Activated naive CD4-positive, alpha-beta T cell treated with anti-CD3 and anti-CD28 coated beads, Interleukin-2, amount 50 U/mL, for 72 hours (primary cell): ENCODE measurements at places on chromosomes 13 and 19. TPM values are rescaled to one million over a fixed set of nuclear protein-coding genes. Genes with fewer than 3 reads are reported as not detected.

GRCh38 chr13:77042566-77043177 lies 15.7 kb upstream of the FBXL3 start:
- DNase-seq = no peak

DNA sequence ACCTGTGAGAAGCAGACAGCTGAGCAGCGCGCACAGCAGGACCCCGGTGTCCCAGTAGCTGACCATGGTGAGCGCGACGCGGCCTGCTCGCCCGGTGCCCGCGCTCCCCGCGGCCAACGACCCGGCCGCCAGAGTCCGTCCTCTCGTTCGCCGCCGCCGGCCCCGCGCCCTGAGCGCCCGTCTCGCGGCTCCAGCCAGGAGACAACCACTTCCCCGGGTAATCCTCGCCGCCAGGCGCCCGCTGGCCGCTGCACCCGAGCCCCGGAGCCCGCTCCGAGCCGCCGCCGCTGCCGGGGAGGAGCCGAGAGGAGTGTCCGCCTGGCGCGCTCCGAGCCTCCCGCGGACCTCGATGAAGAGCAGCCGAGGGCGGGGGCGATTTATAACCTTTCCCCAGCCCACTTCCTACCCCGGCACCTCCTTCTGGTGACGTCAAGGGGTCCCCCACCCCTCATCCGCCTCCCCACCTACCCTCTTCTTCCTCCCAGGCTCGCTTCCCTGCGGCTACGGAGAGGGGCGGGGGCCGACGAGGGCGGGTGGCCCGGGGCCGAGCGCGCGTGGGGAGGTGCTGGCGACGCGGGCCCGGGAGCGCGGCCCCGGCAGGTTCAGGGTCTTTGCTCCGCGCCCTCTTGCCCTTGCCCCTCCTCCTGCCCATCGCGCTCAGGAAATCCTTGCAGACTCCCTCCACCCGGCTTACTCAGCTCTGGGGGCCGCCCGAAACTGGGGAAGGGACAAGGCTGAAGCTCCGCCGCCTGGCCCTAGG lies at the start of gene FLT1:
Gene FLT1 (minus strand): TSS at position 351 of the 760 bp plus-strand sequence. CDS start 285 bp downstream, at position 66.
- peak; percentile 49 for DNase-seq

DNA sequence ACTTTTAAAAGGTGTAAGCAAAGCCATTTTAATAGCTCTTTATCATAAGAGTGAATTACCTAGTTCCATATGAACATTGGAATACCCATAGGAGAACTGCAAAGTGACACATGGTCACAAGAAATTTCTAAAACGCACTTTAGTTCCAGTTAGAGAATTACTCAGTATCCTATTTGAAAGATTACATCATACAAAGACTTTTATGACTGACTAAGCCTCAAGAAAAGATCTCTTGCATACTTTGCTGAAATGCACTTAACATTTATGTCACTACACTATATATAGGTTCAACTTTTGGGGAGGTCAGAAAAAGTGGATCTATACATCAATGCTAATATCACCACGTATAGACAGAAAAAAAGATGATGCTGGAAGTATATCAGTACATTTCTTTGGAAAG lies 7.1 kb downstream of the PCDH9 start:
- no peak for DNase-seq

DNA sequence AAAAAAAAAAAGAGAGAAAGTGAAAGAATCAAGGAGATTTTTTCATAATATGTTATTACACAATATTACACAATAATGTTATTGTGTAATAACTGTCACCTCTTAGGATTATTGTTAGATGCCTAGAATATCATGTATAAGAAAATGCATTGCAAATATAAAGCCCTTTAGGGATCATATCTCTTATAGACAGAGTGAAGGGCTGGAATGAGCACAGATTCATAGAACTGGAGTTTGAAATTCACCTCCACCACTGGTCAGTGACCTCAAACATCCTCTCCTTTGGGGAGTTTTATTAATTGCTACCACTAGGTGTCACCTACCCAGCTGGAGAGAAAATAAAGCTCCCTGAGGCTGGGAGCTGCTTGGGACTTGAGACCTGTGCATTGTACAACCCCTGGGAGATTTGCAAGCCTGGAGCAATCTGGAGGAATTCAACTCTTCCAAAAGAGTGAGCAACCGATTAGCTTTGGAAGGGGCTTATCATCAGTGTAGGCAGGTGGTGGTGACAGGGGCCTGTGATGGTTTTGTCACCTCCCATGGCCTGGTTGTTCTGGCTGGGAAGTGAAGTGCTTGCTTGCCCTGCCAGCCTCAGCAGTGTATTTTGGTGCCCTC lies 30.3 kb upstream of the FRY start:
- DNase-seq = no peak

FUT2 gene
- total RNA-seq = not detected

GRCh38 chr13:50685491-50685890 lies 158.0 kb downstream of the DLEU7 start:
- no peak for DNase-seq

DNA sequence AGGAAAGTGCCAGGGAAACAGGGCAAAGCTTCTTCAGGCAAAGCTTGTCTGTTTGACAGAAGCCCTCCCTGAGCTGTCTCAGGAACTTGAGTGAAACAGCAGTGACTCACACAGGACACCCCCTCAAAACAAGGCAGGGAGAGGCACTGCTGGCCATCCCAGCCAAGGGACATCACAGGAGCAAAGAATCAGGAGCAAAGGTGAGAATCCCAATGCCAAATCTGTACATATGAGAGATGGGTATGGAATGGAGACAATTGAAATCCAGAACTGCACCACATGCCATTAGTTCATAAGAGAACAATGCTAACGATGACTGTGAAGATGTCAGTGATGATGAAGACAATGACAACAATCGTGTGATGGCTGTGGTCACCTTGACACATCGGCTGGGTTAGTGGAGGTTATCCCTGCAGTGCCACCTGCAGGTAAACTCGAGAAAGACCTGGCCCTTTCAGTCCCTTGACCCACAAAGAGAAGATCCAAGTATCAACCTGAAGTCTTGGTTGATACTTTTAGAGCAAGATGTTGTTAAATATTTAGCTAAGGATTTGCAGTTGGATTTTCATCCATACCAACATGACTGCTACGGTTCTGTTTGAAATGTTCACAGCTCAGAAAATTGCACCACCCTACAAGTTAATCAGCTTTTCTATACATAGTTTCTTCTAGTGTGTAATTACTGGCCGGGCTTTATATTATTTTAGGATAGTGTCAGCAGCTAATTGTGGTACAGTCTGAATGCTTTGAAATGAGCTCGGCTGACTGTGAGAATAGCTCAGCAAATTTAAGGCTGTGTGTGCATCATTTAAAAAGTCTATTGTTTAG lies 42.0 kb upstream of the IPO5 start:
- DNase-seq = peak; percentile 5

DNA sequence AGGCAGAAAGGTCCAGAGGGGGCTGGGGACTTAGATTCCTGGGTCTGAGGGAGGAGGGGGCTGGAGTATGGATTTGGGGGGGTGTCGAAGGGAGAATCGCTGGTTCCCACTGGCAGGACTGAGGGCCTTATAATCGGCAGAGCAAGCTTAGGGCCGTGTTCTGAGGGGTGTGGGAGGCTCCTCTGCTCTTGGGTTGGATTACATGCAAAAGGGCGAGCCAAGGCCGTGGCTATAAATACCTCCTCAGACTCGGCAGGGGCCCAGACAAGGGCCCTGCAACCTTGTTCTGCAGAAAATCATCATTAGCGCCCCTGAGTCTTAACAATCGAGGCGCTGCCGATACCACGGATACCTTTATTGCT lies 707 bp upstream of the MAMSTR start:
- DNase-seq = no peak

GRCh38 chr13:26255691-26256277 lies 1.9 kb downstream of the CDK8 start:
- DNase-seq = no peak

YJEFN3 gene
- total RNA-seq = 11.3 TPM

DNA sequence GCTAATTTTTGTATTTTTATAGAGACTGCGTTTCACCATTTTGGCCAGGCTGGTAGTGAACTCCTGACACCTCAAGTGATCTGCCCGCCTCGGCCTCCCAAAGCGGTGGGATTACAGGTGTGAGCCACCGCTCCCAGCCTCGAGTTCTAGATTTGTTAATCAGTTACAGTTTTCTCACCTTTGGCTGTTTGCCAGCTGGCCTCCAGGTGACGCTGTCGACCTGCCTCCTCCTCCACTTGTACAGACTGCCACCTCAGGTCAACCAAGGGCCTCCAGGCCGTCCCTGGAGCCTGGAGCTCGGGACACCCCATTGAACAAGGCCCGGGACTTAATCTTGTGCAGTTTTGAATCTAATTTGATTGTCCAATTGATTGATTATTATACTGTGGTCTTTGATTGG lies 45.5 kb downstream of the IER2 start:
- DNase-seq = no peak

DNA sequence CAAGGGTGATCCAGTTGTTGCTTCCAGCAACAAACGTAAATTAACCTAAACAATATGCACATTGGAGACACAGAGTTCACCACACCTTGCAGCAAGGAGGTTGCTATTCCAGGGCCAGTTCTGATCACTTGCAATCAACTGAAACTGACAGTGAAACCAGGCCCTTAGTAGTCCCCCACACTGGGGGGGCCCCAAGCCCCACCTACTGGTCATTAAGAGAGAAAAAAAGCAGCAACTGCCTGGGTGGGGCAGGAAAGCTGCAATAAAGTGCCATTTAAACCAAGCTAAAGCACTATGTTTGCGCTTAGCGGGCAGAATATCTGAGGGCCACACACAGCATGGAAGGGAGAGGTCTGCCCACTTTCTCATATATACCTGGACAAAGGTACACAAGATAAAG lies 51.5 kb downstream of the ATP7B start:
- no peak for DNase-seq

- no peak for DNase-seq
These were observed 21.9 kb upstream of the EVI5L start for GRCh38 chr19:7808108-7808507.

- DNase-seq = no peak
These were observed 5.7 kb downstream of the SLITRK1 start for GRCh38 chr13:83876546-83876945.

GRCh38 chr13:95445131-95445530 lies 107.4 kb upstream of the CLDN10 start:
- DNase-seq = no peak

DNA sequence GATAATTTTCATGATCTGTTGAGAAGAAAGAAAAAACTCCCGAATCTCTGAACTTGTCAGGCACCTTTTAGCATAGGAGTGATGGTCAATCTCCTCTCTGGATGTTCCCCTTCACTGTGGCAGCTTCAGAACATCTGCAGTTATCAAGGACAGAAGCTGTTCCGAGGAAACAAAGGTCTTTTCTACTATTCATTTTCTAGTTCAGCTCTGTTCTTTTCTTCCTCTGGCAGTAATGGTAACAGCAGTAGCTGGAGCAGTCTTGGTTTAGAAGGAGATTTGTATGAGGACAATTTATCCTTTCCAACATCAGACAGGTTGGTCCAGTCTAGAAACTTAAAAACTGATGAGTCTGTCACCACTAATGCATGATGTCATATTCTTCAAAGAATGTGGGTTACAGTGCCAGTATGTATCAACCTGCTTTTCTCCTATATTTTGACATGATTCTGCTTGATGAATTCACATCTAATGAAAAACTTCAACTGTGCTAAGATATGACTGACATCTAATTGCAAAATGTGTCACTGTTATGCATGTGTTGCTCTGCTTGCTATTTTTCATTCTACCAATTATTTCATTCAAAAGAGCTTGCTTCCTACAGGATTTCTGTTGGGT lies 41.0 kb downstream of the AKAP11 start:
- DNase-seq = no peak

GRCh38 chr19:11587302-11587974 lies 9.8 kb upstream of the ZNF627 start:
- peak; percentile 84 for DNase-seq

GRCh38 chr19:45403272-45403671 lies 1.6 kb downstream of the PPP1R13L start:
- DNase-seq = no peak

- no peak for DNase-seq
These were observed 795 bp upstream of the ABCA7 start for GRCh38 chr19:1038978-1039645.

PODNL1 gene
- total RNA-seq = not detected

DNA sequence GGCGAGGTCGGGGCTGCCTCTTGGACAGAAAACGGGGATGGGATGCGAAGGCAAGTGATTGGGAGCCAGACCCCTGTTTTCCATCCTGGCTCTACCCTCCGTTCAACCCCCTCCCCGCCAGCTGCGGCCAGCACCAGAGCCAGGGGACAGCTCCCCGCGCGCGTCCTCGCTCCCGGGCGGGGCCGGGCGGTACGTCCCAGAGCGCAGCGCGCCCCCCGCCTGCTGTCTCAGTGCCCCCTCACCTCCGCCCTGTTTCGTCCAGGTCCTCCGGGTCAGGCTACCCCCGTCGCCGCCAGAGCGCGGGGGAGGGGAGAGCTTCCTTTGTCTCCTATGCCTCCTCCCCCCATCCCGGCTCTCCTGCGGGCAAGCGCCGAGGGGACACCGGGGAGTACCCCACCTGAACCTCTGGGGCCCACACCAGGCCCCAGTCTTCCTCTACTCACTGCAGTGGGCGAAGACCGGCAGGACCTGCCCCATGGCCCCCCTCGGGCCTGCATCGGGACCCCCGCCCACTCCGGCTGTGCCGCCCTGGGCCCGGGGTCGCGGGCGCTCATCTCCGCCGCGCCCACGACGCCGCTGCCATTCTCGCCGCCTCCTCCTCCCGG lies 396 bp downstream of the RTN2 start:
- peak; percentile 65 for DNase-seq

TUBA3C gene
- total RNA-seq = not detected

- DNase-seq = no peak
These were observed 7.5 kb upstream of the ZBTB32 start for GRCh38 chr19:35696835-35697234.

PTH2 gene
- not detected for total RNA-seq

GRCh38 chr19:14482172-14482941 lies 7.2 kb upstream of the PTGER1 start:
- DNase-seq = no peak

GSX1 gene
- not detected for total RNA-seq

DNA sequence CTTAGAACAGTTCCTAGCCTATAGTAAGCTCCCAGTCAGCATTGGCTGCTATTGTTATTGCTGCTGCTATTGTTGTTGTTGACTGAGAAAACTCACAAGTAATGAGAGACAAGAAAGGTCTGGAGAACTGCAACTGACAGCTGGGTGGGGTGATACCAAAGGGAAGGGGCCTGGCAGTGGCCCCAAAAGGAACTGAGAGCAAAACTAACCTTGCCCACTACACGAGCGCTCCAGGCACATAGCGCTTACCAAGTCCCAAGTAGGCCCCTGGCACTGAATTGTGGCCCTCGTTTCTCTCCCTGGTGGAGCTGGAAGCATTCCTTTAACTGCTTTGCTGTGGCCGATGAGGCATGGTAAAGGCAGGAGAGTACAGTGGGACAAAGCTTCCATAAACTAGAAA lies 59.7 kb downstream of the KCTD12 start:
- no peak for DNase-seq

CGB7 gene
- not detected for total RNA-seq

DNA sequence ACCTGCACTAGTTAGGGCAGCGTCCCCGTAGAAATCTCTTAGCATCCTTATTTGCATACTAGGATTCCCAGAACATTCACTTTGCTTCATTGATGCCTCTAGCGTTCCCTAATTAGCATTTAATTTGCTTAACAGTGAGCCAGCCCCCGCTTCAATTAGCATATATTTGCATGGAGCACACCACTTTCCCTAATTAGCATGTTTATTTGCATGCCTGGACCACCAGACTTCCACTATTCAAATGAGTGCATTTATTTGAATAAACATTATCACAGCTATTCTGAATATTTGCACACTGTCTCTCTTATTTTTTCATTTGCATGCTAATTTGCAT lies 69.6 kb downstream of the RYR1 start:
- DNase-seq = no peak
